Stimulated activated CD4-positive, alpha-beta T cell treated with anti-CD3 and anti-CD28 coated beads, Interleukin-12 subunit alpha, Interleukin-12 subunit beta, amount 100 ng/mL, for 24 hours (primary cell): ENCODE measurements at places on chromosomes 12 and 14.

DNA sequence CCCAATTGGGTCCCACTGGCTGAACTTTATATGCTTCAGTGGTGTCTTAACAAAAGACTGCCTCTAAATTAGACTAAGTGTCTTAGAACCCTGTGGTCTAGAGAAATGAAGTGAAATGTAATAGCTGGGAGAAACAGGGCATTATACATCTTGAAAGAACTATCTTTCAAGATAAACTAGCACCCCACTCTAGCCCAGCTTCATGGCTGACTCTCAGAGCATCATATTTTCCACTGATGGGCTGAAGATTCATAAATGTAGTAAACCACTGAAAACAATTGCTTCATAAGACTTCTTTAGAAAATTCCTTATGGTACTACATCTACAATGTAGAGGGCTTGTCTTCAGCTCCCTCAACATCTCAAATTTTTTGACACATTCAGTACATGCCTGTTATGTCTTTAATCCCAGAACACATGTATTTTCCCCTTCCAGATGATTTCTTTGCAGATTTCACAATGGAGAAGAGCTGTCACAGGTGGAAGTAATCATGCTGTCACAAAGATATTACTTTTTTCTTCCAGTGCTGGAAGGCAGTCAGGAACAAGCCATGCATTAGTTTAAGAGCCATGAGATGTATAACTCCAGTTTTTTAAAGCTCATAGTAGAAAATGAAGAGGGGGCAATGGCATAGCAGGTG, 48.5 kb downstream of the IFNG-AS1 start:
- DNase-seq: no peak

DNA sequence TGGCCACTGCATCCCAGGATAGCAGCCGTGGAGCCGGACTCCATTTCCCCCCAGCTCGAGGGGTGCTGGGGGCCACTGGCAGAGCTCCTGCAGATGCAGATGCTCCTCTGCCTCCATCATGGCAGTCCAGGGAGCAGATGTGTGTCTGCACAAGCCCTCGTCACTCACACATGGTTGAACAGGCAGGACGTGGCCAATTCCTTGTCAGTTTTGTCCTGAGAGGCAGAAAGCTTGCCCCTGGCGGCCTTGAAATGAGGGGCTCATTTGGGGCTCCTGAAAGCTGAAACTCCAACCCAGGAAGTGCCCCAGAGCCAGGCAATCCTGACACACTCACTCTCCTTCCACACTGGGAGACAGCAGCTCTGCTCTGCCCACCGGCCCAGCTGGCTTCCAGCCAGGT, 100.9 kb upstream of the C14orf180 start:
- DNase-seq: no peak

DNA sequence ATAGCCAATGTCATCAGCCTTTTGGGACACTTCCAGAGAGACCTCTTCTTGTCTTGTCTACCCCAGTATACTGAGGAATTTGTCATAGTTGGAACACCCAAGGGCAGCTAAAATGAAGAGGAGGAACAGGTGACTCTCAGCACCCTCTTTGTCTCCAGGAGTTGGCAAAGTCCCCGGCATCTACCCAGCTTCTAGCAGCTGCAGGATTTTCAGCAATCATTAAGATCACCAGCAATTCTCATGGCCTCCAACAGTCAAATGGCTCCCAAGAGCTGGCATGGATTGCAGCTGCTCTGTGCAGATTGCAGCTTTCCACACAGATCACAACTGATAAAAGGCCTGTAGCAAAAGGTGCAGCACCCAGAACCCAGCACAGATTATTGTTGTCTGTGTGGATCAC, 32.9 kb downstream of the RERGL start:
- DNase-seq: no peak

DNA sequence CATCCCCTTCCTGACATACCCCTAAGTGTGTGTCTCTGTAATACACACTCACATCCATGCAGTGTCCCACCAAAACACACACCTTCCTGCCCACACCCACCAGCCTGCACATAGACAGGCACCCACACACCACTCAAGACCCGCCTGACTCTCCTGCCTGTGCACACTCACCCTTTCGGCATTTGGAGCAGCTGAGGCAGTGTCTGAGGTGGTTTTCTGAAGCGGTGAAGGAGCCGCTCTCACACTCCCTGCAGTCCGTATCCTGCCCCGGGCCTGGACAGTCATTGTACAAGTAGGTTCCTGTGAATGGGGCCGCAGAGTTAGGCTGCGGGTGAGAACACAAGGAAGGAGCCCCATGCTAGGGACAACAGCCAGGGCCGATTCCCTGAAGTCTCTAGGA, 8.3 kb downstream of the TNFRSF1A start:
- DNase-seq: no peak

DNA sequence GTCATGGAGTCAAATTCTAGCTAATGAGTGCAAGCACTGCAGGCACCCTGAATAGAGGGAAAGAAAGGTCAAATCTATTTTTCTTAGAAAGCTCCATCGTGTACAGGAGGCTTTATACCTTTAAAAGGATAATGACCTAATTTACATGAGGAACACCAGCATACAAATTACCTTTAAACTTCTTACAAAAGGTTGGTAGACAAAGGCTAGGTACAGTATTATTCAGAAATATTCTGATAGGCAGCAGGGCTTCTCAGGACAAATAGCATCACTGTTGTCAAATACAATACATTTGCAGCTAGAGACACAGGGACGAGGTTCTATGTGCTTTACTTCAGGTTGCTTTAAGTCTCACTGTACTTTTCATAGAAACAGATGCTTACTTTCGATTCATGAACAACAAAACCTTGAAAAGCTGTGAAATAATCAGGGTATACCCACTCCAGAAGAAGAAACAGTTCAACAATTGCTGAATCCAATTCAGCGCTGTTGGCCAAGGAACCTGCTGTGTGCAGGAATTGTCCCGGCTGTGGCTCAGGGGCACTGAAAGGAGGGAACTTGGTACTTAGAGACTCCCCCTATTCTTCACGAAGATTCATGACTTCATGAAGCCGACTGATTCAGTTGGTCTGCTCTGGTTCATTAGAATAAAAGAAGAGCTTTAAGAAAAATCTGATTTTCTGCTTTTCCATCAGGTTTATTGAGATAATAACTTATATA, 252.9 kb downstream of the PRKD1 start:
- DNase-seq: no peak

DNA sequence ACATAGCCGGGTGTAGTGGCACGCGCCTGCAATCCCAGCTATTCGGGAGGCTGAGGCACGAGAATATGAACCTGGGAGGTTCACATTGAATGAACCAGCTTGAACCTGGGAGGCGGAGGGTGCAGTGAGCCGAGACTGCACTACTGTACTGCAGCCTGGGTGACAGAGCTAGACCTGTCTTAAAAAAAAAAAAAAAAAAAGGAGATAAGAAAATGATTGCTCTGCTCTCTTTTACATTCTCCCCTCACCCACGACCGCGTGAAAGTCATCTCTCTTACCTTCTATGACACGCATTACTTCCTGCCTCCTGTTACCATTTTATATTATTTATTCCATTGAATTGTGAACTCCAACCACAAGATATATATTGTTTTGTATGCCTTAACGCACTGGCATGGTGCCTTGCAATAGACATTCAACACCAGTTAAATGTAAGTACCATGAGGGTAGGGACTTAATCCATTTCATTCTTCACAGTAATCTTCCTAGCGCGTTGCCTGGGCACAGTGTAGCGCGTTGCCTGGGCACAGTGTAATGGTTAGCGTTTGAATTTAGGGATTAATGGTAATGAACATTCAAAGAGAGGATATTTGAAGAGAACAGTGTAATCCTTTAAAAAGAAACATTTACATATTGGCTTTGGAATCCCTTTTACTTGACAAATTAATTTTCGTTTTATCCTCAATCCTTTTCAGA, 2.7 kb downstream of the RAP1B start:
- no peak for DNase-seq

GRCh38 chr12:18217966-18218365, 43.4 kb upstream of the PIK3C2G start:
- DNase-seq: no peak

- DNase-seq: no peak
Observed at GRCh38 chr14:70009961-70010360, 130.7 kb downstream of the SMOC1 start.

DNA sequence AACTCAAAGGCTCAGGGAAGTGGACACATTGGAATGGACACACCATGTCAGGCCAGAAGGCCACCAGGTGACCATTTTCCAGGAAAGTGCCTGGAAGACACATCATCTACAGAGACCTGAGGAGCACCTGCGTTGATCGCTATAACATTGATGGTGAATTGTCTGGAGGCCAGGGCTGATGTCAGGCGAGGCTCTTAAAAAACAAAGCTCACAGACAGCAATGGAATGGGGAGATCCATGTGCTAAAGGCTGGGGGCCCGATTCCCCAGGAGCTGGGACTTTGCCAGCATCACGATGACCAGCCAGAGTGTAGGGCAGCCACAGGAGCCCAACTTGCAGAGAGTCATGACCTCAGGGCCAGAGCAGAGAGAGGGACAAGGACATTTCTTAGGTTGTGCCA, 30.3 kb downstream of the DIO3 start:
- DNase-seq: no peak

DNA sequence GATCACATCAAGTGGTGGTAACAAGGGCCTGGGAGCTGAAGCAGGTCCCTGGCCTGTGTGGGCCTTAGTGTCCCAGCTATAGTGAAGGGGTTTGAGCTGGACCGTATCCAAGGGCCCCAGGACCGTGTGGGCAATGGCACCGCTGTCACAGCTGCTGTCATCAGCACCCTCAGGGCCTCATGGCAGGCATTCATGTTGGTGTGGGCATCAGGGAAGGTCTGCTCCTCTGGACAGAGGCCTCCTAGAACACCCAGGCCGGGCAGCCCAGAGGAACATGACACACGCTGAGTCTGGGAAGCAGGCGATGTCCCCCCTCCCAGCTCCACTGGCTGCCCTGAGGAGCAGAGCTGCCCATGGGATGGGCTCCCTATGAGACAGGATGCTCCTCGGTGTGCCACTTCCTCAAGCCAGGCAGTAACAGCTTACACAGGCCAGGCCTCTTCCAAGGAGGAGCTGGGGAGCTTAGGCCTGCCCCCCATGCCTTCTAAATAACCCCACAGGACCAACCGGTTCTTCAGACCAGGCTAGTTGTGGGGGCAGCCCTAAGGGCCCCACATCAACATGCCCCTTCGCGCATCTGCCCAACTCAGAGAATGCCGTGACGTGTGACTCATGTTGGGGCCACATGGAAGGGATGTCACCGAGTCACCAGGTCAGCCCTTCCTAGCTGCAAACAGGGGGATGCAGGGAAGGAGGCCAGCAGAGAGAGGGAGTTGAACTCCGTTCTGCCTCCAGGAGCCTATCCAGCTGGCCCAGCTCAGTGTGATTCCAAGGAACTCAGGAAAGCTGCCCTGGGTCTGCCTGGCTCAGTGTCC, 80.4 kb downstream of the PITPNM2 start:
- no peak for DNase-seq

- DNase-seq: no peak
Observed at GRCh38 chr14:78633752-78634151, 463.6 kb downstream of the NRXN3 start.

- DNase-seq: peak; percentile 56
Observed at GRCh38 chr12:67943141-67943892, 45.9 kb upstream of the IFNG-AS1 start.

- no peak for DNase-seq
Observed at GRCh38 chr12:9741726-9742125, 8.8 kb upstream of the CLECL1 start.

DNA sequence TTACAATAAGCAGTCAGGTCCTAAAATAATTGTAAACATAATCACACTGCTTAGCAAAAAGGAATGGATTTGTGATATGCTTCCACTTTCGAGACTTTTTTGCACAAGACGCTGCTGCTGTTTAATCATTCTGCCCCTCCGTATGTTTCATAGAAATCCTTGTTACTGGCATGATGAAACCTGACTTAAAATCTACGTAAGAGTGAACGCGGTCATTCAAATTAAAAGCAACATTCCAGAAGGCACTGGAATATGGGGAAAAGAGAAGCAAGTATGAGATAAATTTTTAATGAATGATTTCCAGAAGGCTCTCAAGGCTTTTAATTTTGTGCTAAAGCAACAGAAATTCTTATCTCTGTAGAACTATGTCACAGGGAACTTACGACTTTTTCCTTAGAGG, 1.1 kb downstream of the CNIH1 start:
- DNase-seq: no peak

DNA sequence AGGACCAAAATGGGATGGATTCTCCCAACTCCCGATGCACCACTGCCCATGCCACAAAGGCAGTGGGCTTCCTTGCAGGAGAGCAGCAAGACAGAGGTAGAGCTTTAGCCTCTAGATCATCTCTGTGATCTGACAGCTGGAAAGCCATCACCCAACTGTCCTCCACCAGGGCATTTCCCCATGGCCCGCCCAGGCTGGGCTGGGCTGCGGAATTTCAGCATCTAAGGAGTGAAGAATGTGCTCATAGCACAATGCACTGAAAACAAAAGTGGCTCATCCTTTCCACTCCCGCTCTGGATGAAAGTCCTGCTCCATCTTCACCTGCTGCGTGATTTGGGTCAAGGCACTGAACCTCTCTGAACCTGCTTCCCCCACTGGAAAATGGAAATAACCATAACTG, 5.6 kb downstream of the SYNE3 start:
- DNase-seq: no peak

- no peak for DNase-seq
Observed at GRCh38 chr12:11633968-11634367, 15.5 kb upstream of the ETV6 start.

DNA sequence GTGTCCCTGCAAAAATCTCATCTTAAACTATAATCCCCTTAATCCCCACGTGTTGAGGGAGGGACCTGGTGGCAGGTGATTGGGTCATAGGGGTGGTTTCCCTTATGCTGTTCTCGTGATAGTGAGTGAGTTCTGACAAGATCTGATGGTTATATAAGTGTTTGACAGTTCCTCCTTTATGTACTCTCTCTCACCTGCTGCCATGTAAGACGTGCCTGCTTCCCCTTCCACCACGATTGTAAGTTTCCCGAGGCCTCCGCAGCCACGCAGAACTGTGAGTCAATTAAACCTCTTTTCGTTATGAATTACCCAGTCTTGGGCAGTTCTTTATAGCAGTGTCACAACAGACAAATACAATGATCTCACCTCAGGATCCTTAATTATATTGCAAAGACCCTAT, 45.2 kb upstream of the MAP1LC3B2 start:
- DNase-seq: no peak

DNA sequence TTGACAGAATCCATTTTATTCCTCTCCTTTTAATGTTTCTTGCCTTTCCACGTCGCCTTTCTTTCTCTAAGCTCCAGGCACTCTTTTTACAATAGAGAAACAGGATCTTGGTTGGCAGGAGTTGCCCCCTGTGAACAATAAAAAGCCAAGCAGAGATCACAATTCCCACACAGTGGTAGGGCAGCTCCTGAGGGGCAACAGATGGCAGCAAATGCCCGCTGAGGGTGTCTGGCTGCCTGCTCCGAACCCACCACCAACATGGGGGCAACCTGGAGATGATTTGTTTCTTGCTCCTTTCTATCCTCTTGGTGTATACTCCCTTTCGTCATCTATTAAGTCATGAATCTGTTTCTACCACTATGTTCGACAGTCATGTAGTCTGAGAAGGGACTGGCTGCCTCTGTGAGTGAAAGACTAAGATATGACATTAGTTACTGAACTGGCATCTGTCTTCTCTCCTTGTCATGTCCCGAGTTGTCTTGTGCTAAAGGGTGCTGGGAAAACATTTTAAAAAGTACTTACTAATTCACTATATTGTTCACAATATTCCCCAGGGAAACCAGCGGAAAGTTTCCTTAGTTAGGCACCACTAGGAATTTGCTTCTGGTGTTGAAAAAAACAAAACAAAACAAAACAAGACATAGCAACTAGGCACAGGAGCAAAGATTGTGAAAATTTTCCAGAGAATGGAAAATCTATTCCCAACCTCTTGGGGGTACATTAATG, 170.1 kb downstream of the STXBP6 start:
- DNase-seq: no peak
